Activated CD4-positive, CD25-positive, alpha-beta regulatory T cell treated with anti-CD3 and anti-CD28 coated beads, Interleukin-2, amount 50 U/mL, for 72 hours (primary cell): ENCODE measurements at places on chromosomes 2 and 18.

DNA sequence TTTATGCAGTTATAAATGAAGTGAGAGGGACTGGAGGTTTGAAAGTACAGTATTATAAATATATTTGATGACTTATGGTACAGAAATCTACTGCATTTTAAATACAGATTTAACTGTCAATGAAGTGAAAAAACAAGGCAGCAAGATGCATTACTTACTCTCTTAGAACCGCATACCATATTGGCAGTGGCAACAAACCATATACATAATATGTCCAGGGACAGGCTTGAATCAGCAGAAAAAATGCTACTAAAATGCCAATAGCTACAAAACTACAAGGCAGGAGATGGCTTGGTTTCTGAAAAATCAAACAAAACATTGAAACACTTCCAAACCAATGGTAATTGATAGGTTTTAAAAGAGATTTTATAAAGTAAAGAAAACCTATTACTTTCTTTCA, 77.2 kb downstream of the PIGN start:
- DNase-seq, result no peak

DNA sequence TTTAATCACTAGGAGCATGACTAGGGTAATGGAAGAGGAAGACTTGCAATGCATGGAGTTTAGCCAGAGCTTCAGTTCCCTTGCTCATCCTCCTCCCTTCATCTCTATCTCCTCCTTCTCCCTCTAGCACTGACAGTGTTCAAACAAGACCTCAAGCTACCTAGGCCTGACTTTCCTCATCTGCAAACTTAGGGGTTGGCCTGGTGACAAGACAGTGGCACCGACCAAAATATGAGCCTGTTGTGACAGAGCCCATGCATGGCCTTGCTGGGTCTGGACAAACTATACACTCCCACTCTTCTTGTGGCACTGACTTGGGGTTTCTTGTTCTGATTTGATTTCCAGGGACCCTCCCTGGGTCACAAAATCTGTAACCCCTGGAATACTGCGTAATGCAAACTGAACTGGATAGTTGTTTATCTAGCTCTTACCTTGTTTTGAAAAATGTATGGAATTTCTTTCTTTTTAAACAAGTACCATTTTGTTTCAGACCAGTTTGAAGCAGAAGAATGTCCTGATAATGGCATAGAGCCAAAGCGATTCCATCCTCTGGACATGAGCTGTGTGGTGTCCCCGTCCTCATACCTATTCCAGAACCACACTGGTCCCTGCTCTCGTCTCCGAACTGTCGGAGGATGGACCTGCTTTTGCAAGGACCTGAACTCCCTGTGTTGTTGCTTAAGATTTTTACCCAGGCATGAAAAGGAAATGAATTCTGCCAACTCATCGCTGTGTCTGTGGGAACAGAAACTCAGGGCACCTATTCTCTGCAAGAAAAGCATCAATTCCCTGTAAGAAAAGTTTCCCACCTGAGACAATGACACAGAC, 33.4 kb upstream of the PPP4R1 start:
- no peak for DNase-seq

- peak; percentile 45 for DNase-seq
Observed at GRCh38 chr2:224025874-224026273, 13.2 kb downstream of the SERPINE2 start.

DNA sequence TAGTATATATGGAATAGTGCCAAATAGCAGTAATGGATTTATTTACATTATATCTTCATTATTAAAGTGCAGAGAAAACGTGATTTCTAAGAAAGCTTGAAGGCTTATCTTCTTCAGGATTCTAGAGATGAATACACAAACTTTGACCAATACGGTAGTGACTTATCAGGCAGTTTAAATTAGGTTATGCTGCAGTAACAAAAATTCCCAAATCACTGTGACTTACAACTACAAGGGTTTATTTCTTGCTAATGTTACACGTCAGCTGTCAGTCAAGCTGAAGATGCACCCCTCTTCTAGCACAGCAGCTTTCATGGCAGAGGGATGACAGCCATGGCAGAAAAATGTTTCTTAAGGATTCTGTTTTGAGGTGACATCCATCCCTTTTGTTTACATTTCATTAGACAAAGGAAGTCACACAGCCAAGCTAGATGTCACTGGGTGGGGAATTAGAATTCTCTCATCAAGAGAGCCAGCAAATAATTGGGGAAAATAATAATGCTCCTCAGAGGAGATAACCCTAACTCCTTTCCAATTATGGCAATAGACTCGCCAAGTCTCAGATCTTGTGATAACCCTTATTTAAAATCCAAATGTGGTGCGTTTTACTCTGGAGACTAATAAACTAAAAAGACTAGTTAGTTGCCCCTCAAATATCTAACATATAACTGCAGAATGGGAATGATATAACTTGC, 268.3 kb upstream of the CYP26B1 start:
- DNase-seq, result no peak

DNA sequence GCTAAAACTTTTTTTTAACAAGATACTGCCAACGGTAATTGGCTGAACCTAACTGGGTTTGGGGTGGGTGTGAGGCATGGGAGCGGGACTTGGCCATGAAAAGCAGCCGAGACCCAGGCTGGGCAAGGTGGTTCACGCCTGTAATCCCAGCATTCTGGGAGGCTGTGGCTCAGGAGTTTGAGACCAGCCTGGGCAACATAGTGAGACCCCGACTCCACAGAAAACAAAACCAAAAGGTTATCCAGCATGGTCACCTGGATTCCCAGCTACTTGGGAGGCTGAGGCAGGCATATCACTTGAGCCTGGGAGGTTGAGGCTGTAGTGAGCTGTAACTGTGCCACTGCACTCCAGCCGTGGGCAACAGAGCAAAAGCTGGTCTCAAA, 11.0 kb upstream of the SEMA4C start:
- no peak for DNase-seq

GRCh38 chr2:23561088-23561487, 176.1 kb downstream of the KLHL29 start:
- DNase-seq, result no peak

GRCh38 chr2:161488131-161488699, 72.1 kb downstream of the TBR1 start:
- DNase-seq, result no peak

- no peak for DNase-seq
Observed at GRCh38 chr18:76670564-76671288, 151.6 kb upstream of the ZNF236 start.

- no peak for DNase-seq
Observed at GRCh38 chr2:8202132-8202531, 479.7 kb upstream of the ID2 start.

GRCh38 chr18:21857871-21858270, 117.3 kb downstream of the MIB1 start:
- DNase-seq, result no peak

DNA sequence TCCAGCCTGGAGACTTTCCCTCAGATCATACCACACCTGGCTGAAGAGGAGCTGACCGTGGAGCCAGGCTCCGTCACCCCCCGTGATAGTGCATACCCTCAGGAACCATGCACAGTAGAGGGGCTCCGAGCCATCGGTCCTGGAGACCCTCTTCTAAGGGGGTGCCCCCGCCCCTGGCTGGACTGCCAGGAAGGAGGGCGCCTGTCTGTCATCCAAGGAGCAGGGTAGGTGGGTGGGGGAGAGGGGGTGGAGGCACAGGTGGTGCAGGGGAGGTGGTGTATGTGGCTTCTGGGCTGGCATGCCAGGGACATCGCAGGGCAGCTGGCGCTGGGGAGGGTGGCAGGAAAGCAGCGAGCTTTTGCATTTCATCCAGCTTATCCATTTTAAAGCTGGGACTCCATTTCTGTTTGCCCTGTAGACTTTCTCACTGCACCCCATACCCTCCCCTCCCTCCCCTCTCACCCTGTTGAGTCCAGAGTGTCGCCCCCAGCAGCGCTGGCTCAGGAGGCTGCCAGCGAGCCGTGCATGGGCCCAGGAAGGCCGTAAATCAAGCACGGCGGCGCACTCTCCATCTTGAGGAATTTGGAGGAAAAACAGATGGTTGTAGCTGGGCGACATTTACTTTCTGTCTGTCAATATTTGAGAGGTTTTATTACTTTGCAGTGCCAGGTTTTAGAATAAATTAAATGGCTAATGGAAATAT, 56.2 kb upstream of the HS6ST1 start:
- DNase-seq, result peak; percentile 23

DNA sequence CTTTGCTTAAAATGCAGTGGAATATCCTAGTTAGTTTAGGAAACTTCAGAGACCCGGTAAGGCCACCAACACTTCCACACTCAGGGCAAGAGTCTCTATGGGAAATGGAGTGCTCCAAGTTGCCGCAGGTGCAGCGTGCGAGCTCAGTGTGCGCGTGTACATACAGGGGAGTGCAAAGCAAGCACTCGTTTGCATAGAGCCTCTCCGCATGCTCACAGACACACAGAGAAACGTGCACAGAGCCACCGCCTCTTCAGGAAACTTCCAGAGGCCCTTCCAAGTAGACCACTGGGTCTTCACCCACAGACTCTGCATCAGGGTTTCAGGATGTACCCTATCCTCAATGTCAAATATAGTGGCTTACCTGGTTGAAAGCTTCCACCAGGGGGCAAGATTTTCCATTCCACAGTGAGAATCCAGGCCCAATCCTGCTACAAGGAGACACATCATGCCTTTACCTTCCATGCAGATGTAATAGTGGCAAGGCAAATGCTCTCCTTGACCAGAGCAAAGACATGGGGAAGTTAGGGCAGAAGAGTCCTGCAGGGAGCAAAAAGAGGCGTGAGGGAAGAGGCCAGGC, 513.0 kb upstream of the MYT1L start:
- DNase-seq, result no peak

GRCh38 chr18:76963936-76964335, 141.6 kb downstream of the ZNF236 start:
- no peak for DNase-seq

DNA sequence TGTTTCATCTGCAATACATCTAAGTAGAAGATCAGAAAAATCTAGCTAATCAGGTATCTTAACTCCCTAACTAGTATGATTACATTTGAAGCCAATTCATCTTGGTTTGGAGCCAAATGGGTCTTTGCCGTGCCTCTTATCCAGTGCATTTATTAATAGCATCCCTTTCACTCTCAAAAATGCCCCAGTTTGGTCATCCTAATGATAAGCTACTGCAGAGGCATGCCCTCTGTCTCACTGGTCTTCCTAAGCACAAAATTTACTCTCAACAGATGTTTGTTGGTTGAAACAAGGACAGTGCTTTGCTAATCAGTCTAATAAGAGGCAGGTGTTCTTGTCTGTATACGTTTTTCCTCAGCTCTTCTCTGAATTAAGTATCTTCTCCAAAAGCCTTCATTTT, 403.2 kb downstream of the RAD51AP2 start:
- DNase-seq, result no peak

DNA sequence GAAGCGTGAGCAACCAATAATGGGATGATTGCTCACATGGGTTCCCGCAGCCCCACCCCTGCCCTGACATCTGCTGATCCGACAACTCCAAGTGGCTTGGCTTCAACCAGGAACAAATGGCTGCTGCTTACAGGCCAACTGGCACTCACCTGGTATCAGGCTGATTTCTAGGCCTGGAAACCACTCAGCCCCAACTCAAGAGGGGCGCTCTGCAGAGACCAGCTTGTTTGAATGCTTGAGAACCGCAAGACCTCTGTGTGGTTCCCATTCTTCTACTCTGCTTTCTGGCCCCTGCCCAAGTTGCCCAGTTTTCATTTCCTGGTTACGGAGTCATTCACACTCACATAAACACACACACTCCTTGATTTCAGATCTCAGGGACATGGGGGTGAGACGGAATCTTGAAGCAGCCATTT, 52.0 kb downstream of the TNP1 start:
- DNase-seq, result no peak

DNA sequence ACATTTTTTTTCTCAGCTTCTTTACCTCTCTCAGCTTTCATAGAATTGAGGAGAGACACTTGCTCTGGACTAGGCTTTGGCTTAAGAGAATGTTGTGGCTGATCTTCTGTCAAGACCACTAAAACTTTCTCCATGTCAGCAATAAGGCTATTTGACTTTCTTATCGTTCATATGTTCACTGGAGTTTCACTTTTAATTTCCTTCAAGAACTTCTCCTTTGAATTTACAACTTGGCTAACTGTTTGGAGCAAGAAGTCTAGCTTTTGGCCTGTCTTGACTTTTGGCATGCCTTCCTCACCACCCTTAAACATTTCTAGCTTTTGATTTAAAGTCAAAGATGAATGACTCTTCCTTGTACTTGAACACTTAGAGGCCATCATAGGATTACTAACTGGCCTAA, 104.4 kb upstream of the SLC39A10 start:
- no peak for DNase-seq

- DNase-seq, result no peak
Observed at GRCh38 chr2:41149054-41149453, 697.2 kb upstream of the SLC8A1 start.

GRCh38 chr2:230700447-230700846, 12.2 kb upstream of the CAB39 start:
- DNase-seq, result no peak

- DNase-seq, result no peak
Observed at GRCh38 chr2:70007151-70007550, 45.7 kb upstream of the ASPRV1 start.

- no peak for DNase-seq
Observed at GRCh38 chr2:159736048-159736447, 23.7 kb downstream of the MARCHF7 start.

DNA sequence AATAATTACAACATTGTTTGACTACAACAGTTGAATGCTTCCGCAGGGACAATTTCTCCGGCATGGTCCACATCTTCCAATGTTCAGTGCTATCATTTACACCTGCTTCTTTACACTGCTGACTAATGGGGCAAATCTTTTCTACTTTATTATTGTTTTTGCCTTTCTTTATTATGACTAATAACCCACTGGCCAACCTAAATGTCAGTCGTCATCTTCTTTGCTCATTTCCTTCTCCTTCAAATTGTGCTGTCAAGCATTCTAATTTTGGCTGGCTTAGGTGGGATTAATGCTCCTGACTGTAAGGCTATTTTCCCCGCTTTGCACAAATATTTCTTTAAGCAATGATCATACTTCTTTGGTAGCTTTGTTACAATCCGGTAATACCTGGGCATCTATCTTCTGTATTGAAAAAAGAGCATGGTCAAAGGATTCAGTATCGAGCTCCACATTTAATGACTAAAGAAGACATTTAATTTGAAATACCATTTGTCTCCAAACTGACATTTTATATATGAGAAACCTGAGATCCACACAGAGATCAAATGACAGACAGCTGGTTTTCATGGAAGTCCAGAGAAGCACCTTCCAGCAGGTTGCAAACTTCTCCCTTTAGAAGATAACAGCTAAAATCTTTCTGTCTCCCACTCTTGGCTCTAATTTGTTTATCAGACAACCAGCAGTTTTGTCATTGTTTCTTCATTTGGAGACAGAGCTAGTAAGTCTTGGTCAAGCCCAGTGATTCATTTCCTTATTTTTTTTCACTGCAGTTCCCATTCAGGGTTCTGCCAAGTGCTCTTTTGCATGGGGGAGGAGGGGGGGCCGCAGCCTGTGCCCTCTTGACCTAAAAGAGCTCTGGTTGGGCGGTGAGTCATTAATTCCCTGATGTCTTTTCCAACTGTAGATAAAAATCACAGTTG, 132.9 kb downstream of the SOCS6 start:
- DNase-seq, result no peak
